Ascending aorta (tissue), 2 donors: ENCODE measurements at places on chromosomes 4 and X.

- no peak for DNase-seq
These were observed 56.0 kb downstream of the ZFYVE28 start for GRCh38 chr4:2362266-2363055.

- DNase-seq, result no peak
These were observed 94.5 kb downstream of the NAF1 start for GRCh38 chr4:163072222-163072621.

- DNase-seq, result no peak
These were observed 123.8 kb upstream of the TEX13D start for GRCh38 chrX:124208660-124209059.

- no peak for DNase-seq
These were observed 184.4 kb downstream of the GABRB1 start for GRCh38 chr4:47215759-47216158.

DNA sequence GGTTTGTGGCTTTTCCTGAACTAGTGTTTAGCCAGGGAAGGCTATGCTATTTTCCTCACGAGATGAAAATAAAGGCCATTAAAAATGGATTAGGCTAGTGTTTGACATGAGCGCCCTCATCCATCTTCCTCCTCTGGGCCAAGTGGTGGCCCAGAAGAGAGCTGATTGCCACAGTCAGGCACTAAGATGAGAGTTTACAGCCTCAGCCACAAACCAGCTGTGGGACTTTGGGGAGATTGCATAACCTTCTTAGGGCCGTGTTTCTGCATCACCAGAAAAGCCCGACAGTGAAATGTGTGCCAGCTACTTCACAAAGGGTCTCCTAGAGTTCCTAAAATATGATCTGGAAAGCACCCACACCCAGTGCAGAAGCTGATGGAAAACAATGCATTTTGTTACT is 42.3 kb upstream of the LNX1 start:
- no peak for DNase-seq

DNA sequence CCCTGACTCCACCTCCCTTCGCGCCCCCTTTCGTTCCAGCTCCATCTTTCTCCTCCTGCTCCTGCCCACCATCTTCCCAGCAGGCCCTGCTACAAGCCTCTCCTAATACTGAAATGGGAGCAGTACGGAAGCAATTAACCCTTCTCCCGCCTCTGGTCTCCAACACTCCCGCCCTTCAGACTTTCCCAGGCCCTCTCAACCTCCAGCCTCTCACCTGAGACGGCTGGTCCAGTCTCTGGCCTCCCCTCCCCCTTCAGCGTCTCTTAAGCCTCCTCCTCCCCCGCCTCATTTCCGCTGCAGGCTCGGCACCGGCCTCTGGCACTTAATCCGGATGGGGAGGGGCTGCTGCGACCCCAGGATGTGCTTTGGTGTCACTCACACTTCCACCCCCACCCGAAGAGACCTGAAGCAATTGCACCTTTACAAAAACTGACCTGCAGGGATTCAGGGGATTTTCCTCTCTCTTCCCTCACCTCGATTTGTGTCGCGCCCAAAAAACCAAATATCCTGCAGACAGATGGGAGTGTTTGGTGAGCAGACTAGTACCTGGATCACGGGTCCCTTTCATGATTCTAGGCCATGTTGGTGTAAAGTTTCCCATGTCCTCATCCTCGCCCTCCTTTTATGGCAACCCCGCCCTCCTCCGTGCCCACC is 657 bp downstream of the TCEAL8 start:
- DNase-seq, result no peak

GRCh38 chr4:5991405-5991804 is 26.8 kb downstream of the C4orf50 start:
- peak; percentile 40 for DNase-seq

DNA sequence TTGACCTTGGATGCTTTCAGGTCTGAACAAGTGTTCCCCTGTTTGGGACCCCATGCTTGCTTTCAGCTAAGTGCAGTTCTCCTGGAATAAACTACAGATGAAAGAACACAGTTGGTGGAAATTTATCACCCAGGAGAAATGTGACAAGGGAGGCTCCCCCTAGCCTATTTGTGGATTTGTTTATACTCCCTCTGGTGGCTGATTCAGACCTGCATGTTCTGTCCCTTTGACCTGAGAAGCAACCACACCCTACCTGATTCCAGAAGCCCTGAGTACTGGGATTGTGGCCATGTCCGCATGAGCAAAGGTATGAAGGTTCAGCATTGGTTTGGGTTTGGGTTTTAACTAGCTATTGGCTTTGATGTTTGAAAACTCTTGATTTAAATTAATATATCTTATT is 440.9 kb downstream of the MID1IP1 start:
- no peak for DNase-seq

DNA sequence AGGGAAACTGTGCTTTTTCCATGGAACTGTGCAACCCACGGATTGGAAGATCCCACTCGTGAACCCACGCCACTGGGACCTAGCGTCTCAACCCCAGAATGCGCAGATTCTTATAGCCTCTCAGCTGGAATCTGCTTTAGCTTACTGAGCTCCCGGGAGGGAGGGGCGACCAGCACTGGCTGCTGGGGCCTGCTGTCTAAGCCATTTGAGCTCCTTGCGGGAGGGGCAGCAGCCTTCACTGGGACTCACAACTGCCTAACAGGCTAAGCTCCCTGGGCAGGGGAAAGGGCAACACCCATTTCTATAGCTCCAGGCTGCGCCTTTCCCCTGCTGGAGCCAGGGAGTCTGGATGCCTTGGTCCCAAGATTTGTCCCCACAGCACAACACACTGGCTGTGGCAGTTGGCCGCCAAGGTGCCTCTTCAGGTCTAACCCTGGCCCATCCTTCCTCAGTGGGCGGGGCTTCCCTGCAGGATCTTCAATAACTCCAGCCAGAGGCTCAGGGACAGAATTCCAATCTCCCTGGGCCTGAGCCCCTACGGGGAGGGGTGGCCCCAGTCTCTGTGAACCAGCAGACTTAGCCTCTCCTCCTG is 451.7 kb upstream of the PITX2 start:
- no peak for DNase-seq

DNA sequence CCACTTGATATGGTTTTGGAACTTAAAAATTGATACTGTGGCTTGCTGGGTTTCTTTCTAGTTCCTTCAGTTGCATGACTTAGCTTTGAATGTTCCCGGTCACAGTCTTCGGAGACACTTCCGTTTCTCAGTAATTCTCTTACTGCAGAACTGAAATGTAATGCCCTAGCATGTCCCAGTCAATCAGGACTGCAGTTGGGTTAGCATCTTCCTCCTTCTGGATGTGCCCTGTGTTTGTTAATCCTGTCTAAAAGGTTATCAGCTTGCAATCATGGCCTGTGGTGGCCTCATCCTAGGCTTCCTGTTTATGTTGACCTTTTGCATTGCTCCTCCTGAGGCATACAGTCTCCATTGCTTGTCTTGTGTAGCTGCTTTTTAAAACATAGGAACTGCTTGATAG is 275.9 kb downstream of the ARHGAP10 start:
- DNase-seq, result no peak

DNA sequence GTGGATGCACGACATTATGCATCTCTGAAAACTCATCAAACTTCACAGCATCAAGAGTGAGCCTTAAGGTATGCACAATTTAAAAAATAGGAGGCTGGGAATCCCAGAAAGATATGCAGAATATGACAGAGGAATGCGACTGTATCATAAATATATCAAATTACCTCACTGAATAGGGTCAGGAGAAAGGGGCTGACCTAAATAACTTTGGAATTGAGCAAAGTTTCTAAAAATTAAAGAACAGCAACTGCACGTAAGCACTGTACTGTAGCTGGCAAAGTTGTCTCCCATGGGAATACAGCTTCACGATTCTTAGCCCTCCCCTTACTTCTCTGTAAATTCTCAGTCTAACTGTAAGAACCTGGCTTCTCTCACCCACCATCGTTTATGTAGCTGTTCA is 397.4 kb upstream of the ZFP42 start:
- DNase-seq, result no peak

DNA sequence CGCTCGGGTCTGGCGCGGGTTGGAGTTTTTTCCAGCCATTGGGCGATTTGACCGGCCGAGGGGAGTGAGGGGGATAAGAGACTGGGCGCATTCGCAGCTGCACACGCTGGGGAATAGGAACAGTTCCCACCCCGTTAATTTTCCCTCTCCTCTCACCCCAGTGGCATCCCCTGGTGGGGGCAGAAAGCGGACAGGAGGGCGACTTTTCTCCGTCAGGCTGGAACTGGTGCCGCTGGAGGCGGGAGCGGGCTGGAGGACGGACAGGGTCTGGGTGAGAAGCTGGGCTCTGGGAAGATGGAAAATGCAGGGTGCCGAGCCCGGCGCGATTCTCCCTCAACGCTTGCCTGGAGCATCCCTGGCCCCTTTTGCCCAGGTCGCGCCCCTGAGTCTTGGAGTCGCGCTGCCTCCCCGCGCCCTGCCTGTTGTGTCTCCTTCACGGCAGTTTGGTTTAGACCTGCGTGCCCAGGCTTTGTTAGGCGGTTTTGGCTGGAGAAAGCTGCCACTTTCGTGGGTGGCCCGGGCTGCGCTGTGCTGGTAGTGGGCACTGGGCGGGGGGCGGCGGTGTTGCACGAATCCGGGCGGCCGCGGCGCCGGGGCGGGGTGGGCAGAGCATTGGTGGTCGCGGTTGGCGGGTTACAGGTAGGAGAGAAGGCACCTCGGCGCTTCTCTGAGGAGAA is 2.0 kb downstream of the ADGRL3 start:
- DNase-seq, result no peak

- no peak for DNase-seq
These were observed 7.1 kb downstream of the NDUFA1 start for GRCh38 chrX:119878740-119879139.

- no peak for DNase-seq
These were observed 342.8 kb downstream of the DMD start for GRCh38 chrX:32868524-32868895.
